Stimulated activated CD4-positive, alpha-beta T cell treated with anti-CD3 and anti-CD28 coated beads, TNF-alpha, amount 100 ng/mL, for 4 hours (primary cell): ENCODE measurements at places on chromosomes 6 and 20.

DNA sequence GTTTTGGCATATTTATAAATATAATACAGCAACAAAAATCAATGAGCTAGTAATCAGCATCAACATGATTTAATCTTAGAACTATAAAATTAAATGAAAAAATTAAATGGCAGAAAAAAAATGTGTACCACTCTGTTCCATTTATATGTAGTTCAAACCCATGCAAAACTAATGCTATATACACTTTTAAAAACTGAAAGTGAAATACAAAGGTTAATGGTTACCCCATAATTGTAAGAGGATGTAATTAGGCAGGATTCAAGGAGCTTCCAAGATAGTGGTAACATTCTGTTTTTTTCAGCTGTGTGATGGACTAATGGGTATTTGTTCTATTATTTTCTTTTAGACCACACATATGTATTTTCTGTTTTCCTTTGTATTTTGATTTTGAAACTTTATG, 492.1 kb downstream of the UTRN start:
- no peak for DNase-seq

- no peak for DNase-seq
These were observed 243.1 kb downstream of the DLL1 start for GRCh38 chr6:170047823-170048222.

GRCh38 chr20:10877342-10877741, 203.5 kb upstream of the JAG1 start:
- DNase-seq, result no peak

DNA sequence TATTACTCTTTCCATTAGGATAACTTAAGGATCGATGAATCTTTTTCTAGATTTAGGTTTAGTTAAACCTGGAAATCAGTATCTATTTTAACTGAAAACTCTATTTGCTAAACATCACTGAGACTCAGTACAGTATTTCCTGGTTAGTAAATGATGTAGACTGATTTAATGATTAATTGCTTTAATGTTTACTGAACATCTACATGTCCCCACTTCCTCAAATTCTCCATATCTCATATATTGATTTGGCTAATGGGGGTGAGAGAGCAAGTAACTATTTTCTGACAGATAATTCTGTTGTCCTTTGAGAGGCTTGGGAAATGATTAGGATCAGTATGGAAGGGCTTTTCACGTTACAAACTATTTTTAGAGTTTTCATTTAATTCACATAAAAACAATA, 10.3 kb downstream of the MKKS start:
- no peak for DNase-seq

- no peak for DNase-seq
These were observed 71.5 kb upstream of the HDAC2 start for GRCh38 chr6:114042267-114043016.

DNA sequence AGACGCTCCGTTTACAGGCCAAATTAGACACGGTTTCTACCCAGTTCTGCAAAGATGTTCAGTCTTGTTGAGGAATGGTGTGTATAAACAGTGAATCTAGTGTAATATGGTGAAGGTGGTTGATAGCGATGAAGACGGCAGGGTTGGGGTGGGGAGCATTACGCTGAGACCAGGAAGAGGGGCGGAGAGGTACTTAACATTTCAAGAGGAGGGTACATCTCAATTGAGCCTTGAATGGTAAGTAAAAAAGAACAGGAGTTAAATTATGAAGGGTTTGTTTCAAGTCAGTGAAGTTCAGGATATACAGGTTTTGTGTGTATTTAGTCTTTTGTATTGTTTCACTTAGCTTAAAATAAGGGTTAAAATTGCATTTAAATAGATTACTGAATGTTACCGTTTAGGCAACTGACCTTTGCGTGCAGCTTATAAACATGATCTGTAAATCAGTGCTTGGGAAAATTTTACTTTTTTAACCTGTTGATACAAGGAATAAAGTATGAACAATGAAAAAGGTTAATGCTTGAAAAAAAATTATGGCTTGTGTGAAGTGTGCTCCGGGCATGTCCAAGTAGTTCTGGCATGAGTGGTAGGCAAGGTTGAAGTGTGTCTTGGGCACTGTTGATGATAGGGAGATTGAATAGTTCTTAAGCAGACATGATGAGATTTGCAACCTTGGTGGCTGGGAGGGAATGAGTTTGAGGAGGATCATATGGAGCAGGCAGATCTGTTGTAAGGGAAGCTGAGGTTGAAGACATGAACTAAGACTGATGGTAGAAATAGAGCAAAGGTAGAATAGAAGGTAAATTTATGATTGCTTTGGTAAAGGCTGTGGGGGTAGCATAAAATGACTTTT, 842 bp downstream of the POLR1C start:
- DNase-seq, result no peak

DNA sequence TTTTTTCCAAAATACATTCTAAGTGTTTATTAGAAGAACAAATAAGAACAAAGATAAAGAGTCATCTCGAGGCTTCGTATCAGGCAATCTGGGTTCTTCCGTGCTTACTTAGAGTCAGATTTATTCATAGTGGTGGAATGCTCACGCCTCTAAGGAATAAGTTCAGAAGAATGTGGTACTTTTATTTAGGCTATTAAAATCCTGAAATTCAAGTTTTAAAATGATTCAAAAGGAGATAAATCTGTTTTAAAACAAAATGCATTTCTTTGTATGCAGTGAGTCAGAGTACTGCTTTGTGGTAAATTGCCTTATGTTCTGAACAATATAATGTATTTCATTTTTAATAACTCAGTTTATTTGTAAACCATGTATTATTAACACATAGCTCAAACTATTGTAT, 89.1 kb downstream of the FUT9 start:
- no peak for DNase-seq

DNA sequence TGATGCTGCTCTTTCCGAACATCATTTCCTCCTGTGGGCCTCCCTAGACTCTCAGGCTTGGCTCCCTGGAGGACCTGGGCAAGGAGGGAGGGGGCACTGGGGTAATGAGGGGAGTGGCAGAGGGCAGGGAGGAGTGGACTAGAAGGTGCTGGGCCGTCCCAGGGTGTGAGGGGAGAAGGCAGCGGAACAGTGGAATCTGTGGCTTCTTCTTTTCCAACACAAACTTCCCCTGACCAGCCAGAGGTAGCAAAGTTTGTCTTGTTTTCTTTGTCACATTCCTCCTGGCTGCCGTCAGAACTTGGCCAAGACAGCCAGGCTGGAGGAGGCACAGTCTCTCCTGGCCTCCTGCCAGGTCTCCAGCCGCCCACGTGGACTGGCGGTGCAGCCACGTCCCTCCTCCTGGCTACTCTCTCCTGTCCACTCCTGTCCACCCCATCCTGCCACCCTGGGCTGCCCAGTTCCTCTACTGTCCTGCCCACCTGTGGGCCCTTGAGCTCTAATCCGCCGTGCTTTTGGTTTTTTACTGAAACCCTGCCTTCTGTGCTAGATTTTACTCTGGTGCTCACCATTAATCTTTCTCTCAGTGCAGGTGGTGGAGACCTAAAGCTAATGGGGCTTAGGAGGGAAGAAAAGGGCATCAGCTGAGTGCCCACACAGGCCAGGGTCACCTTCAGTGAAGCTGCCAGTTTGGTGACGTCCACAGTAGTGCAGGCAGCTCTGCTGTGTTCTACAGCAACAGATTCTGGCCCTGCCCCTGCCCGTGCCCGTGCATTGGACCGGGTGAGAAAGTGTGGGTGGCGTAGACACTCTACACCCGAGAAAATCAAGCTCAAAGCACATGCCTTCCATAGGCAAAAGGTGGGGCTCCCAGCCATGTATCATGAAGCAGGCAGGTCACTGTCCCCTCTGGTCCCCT, 2.8 kb upstream of the CDSN start:
- DNase-seq, result no peak

GRCh38 chr6:16712931-16713484, 48.3 kb downstream of the ATXN1 start:
- no peak for DNase-seq

DNA sequence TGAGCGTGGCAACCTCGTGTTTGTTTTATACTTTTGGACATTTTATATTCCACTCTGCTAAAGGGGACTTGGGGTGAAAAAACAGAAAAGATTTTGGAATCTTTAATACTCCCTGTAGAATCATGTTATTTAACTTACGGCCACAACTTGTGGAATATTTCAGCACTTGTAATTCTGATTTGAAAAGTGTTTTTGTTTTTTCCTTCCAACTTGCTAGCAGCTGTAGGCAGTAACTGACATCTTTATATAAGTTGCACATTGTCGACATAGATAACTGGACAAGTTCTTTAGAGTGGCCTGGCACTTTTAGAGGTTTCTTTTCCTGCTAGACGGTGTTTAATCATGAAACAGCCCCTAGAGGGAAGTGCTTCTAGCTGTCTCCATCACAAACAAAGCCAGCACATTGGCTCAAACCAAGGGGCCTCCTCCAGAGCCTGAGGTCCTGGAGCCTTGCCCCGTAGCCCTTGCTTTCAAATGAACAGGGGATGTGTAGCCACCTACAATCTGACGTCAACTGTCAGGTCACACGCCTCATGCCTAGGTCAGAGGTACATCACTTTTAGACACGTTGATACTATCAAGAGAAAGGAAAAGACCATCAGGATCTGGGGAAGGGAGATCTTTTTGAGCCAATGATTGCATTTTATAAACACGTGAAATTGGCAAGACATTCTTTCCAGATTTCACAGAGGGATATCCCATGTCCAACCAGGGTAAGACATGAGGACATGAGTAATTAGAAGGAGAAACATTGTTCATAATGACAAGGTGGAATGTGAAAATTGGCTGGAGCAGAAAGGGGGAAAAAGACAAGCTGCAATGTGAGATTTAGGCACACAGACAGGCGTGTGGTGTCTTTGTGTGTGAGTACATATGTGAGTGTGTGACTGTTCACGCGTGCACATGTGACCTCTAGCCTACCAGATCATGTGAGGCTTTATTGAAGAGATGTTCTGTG, 92.1 kb downstream of the TXNDC5 start:
- DNase-seq, result no peak

DNA sequence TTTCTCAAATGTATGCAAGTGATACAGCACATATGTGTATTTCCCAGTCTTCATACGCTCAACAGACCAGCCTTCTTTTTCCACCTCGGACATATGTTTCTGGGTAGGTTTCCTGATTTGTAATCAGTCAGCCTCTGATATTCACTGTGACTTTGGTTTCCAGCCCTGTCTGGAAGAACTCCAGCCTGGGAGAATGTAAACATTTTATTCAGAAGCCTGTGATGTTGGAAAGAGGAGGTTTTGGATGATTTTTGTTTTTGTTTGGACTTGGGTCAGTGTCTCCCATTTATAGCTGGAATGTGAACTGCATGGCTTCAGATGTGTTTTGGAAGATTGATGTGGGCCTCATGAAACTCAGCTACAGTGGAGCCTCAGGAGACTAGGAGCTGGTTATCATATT, 172.2 kb upstream of the CENPW start:
- DNase-seq, result no peak

- no peak for DNase-seq
These were observed 181.2 kb downstream of the DTNBP1 start for GRCh38 chr6:15481390-15482291.

- DNase-seq, result no peak
These were observed 108.5 kb downstream of the MAP3K4 start for GRCh38 chr6:161100072-161100471.

DNA sequence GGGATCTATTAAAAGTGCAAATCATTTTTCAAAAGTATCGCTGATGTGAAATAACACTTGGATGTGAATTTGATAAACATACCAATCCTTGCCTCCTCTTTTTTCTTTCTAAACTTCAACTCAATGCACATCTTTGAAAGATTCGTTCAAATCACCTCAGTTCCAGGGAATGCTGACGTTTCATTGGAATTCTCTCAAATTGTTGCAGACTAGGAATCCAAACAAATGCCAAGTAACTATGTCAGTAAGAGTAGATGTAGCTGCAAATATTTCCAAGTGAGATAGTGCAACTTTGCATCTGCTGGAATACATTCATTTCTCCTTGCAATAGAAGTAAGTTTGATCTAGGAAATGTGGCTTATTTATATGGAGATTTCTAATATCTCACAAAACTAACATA, 220.7 kb downstream of the FUT9 start:
- no peak for DNase-seq

DNA sequence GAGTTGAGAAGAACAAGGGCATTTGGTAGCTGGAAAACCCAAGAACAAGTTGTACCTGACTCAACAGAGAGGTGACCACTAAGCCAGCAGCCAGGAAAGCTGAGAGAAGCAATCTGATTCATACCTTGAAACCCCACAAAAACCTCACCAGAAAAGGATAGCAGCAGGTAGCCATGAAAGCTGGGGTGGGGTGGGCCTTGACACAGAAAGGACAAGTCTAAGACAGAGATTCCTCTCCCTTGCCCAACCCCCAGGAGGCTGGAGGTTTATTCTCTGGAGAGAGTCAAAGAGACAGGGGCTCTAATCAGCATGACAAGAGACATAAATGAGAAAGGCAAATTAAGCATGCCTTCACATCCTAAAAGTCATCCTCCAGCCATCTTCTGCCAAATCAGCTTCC, 151.7 kb upstream of the DST start:
- no peak for DNase-seq

DNA sequence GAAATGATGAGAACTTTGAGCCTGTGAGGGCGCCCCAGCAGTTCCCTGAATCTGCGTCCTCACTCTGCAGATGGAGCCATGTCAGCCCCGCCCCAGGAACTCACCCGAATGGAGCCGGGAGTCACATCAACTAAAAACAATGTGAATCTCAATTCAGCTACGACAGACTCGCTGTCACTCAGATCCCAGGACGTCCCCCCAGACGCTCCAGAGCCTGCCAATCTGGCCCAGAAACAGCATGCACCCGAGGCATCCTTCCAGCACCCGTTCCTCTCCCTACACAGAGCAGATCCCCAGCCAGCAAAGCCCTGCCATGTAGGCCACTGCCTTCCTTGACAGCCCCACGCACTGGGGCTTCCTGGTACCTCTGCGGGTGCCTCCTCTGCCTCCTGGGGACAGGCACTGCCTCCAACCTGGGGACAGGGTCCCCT, 248.0 kb downstream of the TTLL2 start:
- no peak for DNase-seq

DNA sequence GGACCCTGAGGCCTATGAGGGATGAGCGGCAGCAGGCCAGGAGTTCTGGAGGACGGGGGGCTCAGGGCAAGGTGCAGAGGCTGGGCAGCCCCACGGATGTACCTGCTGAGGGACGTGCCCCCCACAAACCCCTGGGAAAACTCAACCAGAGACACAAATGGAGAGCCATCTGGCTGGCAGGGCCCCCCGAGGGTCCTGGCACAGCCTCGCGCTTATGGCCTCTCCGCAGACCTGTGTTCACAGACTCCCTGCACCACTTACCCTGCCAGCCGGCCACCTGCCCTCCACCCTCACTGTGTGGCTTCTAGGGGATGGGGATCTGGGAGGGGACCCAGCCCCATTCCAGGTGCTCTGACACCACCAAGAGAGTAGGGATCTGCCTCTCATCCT, 3.4 kb upstream of the ZBTB46 start:
- no peak for DNase-seq

- no peak for DNase-seq
These were observed 101.9 kb downstream of the TFAP2C start for GRCh38 chr20:56730996-56731395.

GRCh38 chr6:163164175-163164900, 250.2 kb upstream of the QKI start:
- DNase-seq, result no peak

- DNase-seq, result no peak
These were observed 9.6 kb downstream of the LEMD2 start for GRCh38 chr6:33779290-33779689.
